ENCODE measurements at places on chromosomes 7 and 10.

GRCh38 chr10:25103703-25104102 lies 71.1 kb upstream of the GPR158 start:
- no peak for DNase-seq

DNA sequence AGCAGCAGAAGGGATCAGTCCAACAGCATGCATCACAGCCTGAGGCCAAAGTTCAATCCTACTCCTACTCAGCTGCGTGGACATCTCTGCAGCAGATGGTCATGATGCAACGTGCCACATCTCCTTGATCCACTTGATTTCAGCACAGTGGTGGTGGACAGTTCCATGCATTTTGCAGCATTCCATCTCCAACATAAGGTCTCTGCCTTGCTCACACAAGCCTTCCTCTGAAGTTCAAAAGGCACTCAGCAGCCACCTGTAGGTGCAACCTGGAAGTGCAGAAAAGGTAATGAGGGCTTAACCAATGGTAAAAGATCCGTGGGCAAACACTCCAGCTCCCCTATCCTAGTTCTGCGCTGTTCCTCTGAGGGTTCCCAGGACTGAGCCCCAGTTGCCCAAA lies 57.5 kb upstream of the CHCHD3 start:
- DNase-seq: no peak

DNA sequence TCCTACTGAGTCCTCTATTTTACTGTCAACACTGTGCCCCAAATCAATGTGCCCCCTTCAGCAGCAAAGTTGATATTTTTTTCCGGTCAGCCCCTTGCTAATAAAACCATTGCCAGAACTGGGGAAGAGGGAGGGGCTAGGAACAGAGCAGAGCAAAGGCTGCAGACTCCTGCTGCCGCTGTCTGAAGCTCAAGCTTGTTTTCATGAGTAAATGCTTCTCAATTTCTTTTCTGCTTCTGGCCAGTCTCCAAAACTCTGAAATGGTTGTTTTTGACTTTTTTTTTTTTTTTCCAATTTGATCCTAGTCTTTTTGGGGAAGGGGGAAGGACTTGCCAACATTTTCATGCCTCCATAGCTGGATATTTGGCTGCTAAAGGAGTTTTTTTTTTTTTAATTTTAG lies 26.7 kb upstream of the PROSER2 start:
- DNase-seq: no peak

- no peak for DNase-seq
Measured at GRCh38 chr7:120553491-120553890, 280.5 kb downstream of the KCND2 start.

DNA sequence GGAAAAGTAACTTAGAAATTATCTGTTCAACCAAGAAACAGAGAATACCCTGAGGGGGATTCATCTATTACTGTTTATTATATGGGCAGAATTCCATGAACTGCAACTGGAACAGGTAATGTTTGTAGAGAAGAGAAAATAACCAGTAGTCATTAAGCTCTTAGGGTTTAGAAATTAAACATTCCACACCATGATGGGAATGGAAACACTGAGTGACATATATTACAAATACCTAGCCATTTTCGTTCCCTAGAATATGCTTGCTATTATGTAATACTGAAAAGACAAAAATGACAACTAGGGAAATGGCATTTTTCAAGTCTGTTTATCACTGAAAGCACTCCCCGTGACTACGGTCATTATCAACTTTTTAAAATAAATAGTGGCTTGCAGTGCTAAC lies 1007.4 kb downstream of the GATA3 start:
- DNase-seq: no peak

- no peak for DNase-seq
Measured at GRCh38 chr10:124668517-124669051, 75.6 kb downstream of the FAM53B start.

DNA sequence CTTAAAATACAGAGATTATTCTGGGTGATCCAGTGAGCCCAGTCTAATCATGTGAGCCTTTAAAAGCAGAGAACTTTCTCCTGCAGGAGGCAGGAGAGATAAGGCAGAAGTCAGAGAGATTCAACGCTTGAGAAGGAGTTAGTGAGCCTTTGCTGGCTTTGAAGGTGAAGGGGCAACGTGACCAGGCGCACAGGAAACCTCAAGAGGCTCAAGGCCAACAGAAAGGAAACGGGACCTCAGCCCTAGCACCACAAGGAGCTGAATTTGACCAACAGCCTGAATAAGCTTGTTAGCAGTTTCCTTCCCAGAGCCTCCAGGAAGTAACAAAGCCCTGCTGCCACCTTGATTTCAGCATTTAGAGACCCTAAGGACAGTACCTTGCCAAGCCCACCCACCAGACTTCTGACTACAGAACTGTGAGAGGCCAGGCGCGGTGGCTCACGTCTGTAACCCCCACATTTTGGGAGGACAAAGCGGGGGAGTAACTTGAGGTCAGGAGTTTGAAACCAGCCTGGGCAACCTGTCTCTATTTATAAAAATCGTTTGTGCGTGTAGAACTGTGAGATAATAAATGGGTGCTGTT lies 87.3 kb upstream of the KAT6B start:
- DNase-seq: peak; percentile 35

- no peak for DNase-seq
Measured at GRCh38 chr10:44725404-44725803, 185.7 kb upstream of the TMEM72 start.

- DNase-seq: no peak
Measured at GRCh38 chr7:94391726-94392392, 2.8 kb upstream of the COL1A2 start.

DNA sequence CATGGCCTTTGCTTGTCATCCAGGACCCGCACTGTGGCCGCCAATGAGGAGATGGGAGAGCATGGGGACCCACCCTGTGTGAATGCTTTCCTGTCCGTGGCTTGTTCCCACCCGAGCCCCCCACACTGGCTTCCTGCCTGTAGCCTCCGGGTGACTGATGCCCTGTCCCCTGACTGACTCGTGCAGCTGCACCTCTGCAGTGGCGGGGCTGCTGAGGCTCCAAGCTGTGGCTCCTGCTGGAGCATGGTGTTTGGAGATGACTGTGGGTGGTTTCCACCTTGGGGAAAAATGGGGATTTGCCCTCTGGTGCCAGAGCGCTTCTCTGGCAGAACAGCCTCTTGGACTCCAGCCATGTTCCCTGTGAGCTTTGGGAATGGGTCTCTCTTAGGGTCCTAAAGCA lies 2.1 kb downstream of the CAMK1D start:
- no peak for DNase-seq

DNA sequence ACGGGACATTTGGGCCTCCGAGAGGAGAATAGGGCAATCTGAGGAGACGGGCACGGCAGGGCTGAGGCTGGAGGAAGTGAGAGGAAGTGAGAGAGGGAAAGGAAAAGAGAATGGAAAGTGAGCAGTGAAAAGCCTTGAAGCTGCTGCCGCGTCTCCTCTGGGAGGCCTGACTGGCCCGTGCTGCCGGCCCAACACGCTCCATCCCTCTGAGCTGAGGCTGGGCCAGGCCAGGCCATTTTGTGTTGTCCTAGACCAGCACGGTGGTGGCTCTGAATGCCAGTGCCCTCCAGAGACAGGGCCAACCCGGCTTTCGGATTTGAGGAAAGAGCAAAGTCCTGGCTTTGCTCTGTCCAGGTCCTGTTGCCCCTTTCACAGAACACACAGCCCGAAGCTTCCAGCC lies 361.1 kb upstream of the SHH start:
- no peak for DNase-seq

GRCh38 chr10:88404133-88404532 lies 179.0 kb downstream of the RNLS start:
- no peak for DNase-seq

DNA sequence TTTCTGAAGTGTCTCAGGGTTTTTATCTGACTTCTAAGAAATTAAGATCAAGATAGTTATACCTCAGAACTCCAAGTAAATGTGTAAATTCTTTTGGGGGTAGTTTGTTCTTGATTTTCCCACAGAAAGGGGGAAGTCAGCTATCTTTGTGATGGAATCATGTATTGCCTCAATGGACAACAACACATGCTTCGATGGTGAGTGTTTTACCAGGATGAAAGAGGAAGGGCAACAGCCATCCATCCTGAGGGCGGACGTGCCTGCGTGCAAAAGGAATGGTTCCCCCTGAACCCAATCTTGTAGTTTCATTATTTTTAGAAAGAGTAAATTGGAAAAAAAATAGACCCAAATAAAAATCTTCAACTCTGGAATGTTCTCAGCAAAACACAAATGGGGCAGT lies 67.2 kb upstream of the ZPBP start:
- DNase-seq: no peak

- DNase-seq: no peak
Measured at GRCh38 chr10:132240156-132240555, 53.4 kb downstream of the DPYSL4 start.

DNA sequence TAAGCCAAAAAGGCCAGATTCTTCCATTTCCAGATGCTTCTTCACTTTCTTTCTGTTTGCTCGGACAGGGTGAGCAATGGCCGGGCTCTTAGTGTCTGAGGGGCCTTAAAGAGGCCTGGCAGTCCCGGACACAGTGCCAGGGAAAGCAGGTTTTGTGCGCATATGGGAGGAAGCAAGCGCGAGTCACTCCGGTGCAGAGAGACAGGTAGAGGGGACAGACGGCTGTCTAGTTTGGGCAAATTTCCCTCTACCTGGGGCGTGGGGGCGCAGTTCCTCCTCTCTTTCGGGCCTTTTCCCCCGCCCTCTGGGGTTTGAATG lies 4.7 kb downstream of the NEUROD6 start:
- DNase-seq: no peak

DNA sequence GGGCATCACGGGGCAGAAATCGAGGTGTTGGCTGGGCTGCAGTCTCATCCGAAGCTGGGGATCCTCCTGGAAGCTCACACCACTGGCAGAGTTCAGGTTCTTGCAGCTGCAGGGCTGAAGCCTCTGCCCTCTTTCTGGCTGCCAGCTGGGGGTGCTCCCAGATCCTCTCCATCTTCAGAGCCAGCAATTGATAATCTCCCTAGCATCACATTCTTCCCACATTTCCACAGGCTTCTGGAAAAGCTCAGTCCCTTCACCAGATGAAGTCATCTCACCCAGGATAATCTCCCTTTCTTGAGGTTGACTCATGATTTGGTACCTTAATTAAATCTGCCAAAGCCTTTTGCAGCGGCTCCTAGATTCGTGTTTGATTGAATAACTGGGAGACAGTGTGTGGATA lies 55.2 kb downstream of the NRP1 start:
- no peak for DNase-seq

- DNase-seq: no peak
Measured at GRCh38 chr7:25846722-25847121, 305.3 kb upstream of the NFE2L3 start.

GRCh38 chr10:89389254-89389653 lies 3.2 kb upstream of the IFIT1 start:
- DNase-seq: peak; percentile 26

DNA sequence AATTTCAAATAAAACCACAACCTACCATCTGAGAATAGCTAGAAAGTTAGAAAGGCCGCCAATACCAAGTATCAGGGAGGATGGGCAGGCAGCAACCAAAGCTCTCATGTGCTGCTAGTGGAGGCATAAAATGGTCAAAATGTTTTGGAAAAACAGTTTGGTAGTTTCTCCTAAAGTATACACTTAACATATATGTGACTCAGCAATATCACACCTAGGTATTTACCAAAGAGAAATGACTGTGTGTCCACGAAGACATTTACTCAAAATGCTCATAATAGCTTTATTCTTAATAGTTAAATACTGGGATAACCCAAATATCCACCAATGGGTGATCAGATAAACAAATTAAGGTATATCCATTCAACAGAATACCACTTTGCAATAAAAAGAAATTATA lies 14.3 kb downstream of the RHEB start:
- DNase-seq: no peak

DNA sequence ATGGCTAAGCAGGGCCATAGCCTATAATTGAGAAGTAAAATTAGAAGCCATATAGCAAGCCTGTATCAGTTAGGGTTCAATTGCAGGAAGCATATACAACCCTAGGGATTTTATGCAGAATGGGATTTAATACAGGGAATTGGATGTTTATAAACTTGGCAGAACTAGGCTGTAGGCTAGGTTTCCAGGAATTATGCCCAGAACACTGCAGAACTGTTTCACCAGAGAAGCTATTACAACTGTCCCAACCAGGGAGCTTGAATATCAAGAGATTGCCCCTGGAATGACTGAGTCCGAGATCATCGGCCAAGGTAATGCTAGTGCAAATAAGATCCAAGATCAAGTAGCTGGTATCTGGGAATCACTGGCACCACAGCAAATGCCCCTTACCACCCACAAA lies 64.0 kb downstream of the PRR15 start:
- DNase-seq: no peak

GRCh38 chr10:1712314-1712713 lies 25.0 kb downstream of the ADARB2 start:
- no peak for DNase-seq

DNA sequence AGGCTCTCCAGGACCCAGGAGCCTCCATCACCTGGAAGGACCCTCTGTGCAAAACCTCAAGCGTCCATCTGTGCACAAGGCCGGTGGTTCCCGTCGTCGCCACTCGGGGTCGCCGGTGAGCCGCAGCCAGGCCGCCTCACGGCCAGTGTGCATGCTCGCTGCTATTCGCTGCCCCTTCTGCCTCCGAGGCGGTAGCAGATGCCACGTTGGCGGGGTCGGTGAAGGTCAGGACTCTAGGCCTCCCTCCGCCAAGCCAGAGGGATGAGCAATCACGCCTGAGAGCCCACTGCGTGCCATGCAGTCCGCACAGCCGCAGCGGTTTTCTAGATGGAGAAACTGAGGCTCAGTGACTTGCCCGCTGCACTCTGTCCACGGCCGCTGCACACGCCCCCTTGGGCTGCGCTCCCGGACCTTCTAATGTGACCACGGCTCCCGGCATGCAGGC lies 5.7 kb downstream of the UPK3B start:
- DNase-seq: no peak

GRCh38 chr10:49347342-49347741 lies 48.4 kb downstream of the C10orf71 start:
- no peak for DNase-seq

DNA sequence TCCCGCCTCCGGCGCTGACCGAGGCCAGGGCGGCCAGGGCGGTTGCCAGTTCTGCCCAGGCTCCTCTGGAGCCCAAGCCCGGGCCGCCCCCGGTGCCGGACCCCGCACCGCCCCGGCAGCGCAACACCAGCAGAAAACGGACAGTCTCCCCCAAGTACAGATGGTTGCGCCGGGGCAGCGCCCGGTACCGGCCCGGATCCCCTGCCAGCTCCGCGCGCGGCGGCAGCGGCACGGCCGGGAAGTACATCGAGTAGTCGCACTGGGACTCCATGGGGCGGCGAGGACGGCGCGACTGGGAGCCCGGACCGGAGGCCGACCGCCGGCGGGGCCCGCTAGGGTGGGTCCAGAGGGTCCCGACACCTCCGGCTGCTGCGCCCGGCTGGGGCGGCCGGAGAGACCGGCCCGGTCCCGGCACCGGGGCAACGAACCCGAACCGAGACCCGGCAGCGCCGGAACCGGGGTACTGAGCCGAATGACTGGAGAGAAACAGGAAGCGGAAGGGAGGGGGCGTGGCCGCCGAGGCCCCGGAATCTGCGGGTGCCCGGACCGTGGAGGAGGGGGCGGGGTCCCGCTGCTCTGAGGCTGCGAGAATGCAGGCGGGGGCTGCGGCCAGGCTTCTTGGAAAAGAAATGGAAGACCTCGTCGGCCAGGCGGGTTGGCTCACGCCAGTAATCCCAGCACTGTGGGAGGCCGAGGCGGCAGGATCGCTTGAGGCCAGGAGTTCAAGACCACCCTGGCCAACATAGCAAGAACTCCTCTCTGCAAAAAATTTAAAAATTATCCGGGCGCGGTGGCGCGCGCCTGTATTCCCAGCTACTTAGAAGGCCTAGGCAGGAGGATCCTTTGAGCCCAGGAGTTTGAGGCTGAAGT lies at the start of gene TRAPPC14:
TRAPPC14 (minus strand) TSS at position 495 of the 870 bp plus-strand sequence; CDS start at position 271, 224 bp downstream.
- peak; percentile 89 for DNase-seq

All from CD4-positive, alpha-beta T cell treated with Interleukin-6 at 100 ng/mL for 8 hours (primary cell).